Lower leg skin (tissue), 4 donors: ENCODE measurements at places on chromosomes 5 and 9. TPM values are rescaled to one million over a fixed set of nuclear protein-coding genes. Genes with fewer than 3 reads are reported as not detected.

C9orf50 gene
- total RNA-seq = not detected

FIBCD1 gene
- total RNA-seq = not detected

NKD2 gene
- 4.3 TPM for total RNA-seq

- DNase-seq = no peak
Observed at GRCh38 chr5:156584871-156585270, 257.9 kb downstream of the SGCD start.

- DNase-seq = no peak
Observed at GRCh38 chr9:77543131-77543822, 104.8 kb downstream of the GNA14 start.
